Epithelial cell of esophagus (primary cell): ENCODE measurements at places on chromosomes 6 and 20.
A peak's percentile ranks its signal among the peaks of the same experiment; 100 is the strongest.

DNA sequence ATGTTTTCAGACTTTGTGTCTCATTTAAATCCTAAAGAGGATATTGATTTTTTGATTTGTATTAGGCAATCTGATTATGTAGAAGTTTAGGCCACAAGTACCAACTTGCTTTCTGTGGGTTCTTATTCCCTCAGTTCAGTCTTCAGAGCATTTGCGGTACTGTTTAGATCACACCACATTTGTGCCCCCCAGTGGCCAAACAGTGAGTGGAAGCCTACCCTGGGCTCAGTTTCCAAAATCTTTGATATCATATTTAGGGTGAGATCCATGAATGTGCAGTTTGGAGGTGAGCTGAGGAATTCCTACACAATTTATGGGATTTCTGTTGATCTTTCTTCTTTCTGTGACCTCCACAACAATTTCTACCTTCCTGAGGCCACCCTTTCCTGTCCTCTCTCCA, 92.3 kb upstream of the FUT9 start:
- DNase-seq, result peak; percentile 16

- DNase-seq, result no peak
These were observed 508.9 kb upstream of the ADGRB3 start for GRCh38 chr6:68126089-68126749.

DNA sequence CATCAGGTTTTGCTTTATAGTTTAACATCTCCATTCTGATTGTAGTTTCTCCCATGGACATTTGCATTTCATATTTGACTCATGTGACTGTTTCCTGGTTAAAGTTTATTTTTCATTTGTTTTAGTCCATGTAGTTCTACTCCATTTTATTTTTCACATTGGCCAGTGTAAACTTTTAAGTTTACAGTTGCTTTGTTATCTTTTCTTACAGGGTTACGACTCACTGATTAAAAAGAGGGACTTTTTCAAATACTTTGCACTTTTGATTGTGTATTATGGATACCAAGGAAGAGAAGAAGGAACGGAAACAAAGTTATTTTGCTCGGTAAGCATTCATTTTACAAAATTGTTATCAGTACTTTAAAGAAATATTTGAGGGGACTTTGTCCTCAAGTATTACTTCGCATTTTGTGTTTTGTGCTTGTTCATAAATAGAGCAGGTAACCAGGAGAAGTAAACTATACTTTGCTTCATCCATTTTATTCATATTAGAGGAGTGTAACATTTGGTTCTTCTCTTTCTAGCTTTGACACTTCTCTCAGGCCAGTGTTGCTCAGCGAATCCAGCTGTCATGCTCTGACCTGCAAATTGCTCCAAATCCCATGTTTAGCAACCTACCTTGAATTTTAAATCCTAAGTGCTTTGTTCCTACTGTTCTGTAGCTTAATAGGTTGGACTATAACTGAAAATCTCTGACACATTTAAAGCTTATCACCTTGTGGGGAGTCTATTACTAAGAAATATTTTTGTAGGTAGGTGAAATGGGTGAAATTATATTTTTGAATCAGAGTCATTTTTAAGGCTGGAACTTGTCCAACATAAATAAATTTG, 24.5 kb downstream of the NCOA7 start:
- no peak for DNase-seq

- no peak for DNase-seq
These were observed 35.1 kb upstream of the SRPK1 start for GRCh38 chr6:35955970-35956369.

DNA sequence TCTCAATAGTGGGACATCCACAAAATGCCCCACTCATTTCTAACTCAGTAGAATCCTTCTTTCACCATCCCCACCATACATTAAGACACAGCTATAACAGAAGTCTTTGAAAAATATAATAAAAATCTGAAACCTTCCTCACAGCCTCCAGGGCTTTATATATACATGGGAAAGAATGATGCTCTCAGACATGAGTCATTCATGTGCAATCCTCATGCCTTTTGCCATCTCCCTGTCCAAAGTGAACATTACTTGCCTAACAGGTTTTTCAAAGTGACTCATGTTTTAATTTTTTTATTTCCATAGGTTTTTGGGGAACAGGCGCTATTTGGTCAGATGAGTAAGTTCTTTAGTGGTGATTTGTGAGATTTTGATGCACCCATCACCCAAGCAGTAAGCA, 162.7 kb downstream of the RALGAPA2 start:
- DNase-seq, result peak; percentile 97

DNA sequence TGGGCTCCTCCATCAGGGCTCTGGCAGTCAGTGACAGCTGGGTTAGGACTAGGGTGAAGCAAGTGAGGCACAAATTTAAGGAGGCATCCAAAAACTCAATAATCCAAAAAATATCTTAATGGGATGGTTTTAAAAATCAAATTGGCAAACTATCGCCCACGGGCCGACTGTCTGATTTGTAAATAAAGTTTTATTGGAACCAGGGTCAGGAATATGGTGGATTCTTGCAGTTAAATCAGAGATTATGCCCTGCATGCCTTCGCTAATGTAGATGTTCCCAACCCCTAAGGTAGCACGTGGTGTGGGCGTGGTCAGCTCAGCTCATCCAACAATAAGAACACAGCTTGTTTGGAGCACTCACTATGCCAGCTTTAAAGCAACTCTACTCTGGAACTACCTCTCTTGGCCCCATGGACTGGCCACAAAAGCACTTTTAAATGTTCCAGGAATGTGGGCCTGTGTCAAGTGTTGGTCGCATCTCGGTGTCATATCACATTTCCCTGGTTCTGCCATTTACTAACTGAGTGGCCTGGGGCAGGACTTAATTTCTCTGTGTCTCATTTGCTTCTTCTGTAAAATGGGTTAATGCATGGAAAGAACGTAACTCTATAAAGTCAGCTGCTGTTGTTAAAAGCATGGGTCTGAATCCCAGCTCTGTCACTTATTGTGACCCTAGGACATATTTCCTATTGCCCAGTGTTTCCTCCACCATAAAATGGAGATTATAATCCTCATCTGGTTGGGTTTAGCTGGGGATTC, 7.0 kb downstream of the TP53RK start:
- peak; percentile 21 for DNase-seq

DNA sequence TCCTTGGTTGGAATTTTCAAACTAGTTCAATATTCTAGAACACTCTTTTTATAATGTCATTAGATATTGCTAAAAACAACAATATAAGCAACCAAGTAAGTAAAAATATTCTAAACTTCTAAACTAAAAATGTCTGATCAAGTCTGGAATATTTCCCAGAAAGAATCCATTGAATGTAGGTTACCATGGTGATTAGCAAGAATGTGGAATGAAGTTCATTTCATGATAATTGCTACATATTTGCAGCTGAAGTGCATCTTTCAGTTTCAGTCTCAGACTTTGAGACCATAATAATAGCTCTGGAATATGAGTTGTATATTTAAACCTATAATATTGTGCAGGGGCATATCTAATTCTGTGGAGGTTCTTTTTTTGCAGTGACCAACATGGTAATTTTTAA, 61.0 kb upstream of the NKAIN2 start:
- DNase-seq, result no peak
